ENCODE measurements at places on chromosomes 4 and X.

DNA sequence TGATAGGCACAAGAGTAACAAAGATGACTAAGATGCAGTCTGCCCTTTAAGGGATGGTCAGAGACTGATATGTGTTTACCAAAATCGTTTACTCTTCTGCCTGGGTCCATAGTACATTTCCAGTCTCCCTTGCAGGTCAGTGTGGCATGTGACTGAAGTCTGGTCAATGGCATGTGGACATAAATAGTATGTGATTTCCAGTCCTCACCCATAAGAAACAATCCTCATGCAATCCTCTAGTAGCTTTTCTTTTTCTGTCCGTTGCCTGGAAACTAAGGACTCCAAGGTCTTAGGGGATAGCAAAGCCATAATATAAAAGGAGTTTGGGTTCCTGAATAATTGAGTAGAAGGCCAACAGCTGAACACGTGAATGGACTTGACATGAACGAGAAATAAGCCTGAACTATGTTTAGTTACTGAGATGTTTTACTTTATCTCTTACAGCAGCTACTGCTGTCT, 1.1 kb downstream of the SLC9B2 start:
- peak; percentile 41 for DNase-seq

- no peak for DNase-seq
Observed at GRCh38 chr4:124437853-124438495, 274.6 kb downstream of the ANKRD50 start.

DNA sequence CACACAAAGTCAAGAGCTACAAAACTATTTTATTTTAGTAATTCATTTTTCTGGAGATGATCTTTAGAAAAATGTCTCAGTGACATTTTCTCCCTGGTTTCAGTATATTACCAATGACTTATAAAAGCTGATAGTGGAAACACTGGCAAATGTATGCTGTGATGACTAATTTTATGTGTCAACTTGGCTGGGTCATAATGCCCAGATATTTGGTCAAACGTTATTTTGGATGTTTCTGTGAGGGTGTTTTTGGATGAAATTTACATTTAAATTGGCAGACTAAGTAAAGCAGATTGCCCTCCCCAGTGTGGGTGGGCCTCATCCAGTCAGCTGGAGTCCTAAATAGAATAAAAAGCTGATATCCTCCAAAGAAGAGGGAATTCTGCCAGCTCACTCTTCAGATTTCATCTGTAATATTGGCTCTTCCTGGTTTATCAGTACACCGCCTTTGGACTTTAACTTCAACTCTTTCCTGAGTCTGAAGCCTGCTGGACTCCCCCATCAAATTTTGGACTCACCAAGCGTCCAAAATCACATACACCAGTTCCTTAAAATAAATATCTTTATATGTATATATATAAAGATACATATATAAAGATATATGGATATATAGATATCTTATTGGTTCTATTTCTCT, 31.2 kb upstream of the RAB40A start:
- no peak for DNase-seq

- no peak for DNase-seq
Observed at GRCh38 chr4:144686921-144687320, 41.0 kb downstream of the HHIP start.

DNA sequence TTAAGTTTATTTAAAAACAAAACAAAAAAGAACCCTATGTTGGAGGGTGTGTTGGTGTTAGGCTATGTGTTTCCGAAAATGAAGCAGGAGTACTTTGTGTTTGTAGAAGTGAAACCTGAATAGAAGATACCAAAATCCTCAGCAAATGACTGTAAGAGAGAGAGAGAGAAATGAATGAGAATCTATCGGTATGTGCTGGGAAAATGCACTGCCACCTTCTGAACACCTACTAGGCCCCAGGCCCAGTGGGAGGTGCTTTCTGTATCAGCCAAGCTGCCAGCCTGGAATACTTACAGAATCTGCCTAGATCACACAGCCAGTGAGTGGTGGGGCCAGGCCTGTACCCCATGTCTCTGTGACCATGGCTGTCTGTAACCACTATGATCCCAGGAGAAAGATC, 14.9 kb upstream of the PIM2 start:
- DNase-seq, result no peak

GRCh38 chr4:41176340-41176739, 38.0 kb downstream of the APBB2 start:
- DNase-seq, result no peak

- DNase-seq, result peak; percentile 62
Observed at GRCh38 chrX:45851434-45851991, 650.8 kb upstream of the DIPK2B start.

DNA sequence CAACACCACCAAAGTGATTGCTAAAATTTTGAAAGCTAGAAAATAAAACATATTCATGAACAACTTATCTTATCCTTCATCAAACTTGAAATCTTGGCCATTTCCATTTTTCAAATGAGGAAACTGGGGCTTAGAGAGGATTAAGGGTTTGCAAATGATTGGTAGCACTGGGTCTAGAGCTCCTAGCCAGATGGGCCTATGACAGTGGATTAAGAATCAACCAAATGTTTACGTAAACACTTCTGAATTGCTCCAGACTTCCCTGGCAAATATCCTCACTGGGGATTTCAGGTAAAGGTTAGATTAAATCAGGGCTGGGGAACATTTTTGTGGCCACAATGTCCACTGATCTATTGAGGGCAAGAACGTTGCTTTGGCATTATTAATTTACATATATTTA, 241.2 kb downstream of the ANK2 start:
- DNase-seq, result no peak

- DNase-seq, result peak; percentile 69
Observed at GRCh38 chrX:107718156-107718621, 57.4 kb downstream of the TSC22D3 start.

GRCh38 chr4:84051089-84051488, 448.0 kb downstream of the NKX6-1 start:
- DNase-seq, result no peak

GRCh38 chr4:15413010-15413622, 14.7 kb upstream of the C1QTNF7 start:
- DNase-seq, result no peak

DNA sequence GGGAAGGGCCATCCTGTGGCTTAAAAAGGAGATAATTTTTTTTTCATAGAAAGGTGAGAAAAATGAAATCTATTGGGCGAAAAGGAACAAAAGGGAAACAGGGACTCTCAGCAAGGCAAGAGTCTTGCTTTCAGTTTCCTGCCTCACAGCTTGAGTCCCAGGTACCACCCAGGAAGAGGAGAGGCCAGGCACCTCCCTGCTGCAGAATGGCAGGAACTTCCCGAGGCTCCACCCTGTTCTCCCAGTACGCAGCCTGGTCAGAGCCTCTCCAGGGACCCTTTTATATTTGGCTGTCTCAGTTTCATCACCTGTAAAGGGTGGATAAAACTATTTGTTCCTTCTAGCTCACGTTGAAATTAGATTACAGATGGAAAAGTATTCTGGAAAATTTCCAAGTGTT, 33.8 kb downstream of the UCHL1 start:
- peak; percentile 12 for DNase-seq

GRCh38 chrX:12159799-12160198, 21.5 kb downstream of the FRMPD4 start:
- no peak for DNase-seq

GRCh38 chr4:40292313-40292759, 42.8 kb upstream of the CHRNA9 start:
- DNase-seq, result peak; percentile 84

DNA sequence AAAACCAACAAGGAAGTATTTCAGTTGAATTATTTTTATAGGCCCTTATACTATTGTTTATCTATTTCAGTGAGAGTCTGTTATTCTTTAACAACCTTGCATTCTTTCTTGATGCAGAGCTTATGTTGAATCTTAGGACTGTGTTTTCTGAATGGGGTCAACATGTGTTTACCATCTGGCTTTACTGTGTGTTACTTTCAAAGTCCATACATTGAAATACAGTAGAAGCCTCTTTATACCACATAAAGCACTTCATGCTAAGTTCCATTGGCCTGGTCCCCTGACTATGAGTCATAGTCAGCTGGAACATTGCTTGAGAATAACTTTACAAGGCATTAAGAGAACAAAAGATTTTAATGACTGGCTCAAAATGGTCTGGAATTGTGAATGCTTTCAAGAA, 152.6 kb downstream of the GASK1B start:
- peak; percentile 74 for DNase-seq

DNA sequence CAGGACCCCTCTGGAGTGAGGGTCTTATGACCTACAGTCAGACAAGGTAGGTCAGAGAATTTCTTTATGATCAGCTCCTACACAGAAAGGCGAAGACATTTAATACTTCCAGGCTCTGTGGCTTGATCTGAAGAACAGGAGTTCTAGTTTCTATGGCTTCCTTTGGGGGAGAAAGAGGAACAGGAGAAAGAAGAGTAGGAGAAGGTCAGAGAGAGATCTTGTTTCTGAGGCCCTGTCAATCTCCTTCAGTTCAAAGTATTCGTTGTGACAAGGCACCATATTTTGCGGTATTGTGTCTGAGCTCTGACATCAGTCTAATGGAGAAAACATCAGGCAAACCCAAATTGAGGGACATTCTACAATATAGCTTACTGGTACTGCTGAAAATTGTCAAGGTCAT, 16.7 kb downstream of the TMSB4X start:
- no peak for DNase-seq

DNA sequence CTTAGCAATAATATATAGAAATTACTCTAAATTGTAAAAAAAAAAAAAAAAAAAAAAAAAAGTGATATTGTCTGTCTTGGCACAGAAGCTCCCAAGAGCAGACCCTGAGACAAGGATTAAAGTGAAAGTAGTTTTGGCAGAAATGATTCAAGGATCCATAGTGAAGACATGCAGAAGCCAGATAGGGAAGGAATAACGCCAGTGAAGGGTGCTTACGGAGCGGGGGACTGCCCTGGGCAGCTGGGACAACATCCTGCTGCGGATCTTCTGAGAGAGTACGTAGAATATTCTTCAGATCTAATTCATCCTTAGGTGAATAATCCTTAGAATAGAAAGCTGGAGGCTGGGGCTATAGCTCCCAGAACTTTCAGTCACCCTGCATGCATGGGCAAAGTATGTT, 39.8 kb downstream of the ARHGAP24 start:
- DNase-seq, result no peak

- DNase-seq, result peak; percentile 1
Observed at GRCh38 chrX:49042581-49043219, 457 bp downstream of the TFE3 start.

DNA sequence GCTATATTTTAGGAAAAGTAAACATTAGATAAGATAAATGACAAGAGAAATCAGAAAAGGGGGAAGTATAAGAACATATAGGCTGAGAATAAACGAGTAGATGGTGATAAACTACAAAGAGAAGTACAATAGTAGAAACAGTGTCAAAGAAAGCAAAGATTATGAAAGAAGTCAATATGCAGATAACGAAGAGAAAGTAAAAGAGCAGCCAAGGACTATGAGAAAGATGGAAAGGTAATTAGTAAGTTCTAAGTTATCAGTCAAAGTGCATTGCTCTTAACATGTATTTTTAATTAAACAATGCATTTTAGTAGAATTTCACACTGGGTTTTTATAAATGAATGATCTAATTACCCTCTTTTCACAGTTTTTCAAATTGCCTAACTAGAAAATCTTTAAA, 1801.3 kb upstream of the PCDH10 start:
- no peak for DNase-seq

DNA sequence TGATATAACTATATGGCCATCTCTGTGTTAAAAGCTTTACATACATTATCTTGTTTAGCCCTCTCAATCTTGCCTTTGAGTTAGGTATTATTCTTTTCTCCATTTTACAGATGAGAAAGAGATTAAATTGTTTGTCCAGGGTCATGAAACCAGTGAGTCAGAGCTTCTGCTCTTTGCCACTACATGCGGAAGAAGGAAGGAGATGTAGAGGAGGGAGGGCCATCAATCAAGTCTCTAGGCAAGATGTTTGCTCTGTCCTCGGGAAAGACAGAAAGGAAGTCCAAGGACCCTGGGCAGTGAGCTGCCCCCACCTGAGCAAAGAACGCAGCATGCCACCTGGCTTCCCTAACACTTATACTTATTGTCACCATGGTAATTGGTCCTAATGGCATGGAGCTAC, 133.7 kb upstream of the IL1RAPL2 start:
- no peak for DNase-seq

DNA sequence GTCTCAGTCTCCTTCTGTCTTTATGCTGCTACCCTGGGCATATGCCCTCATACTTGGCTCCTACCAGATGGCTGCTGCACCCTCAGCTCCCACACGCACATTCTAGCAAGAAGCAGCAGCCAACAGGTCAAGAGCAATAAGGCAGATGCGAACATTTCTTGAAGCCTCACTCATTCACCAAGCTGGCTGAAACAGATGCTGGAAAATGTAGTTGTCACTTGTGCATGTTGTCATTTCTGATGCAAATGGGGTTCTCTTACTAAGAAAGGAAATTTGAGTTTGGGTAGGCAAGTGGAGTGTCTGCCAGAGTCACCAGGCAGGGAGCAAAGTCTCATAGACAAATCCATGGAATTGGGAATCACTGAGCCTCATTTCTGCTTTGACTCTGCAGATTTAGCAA, 57.4 kb upstream of the SORBS2 start:
- DNase-seq, result no peak

DNA sequence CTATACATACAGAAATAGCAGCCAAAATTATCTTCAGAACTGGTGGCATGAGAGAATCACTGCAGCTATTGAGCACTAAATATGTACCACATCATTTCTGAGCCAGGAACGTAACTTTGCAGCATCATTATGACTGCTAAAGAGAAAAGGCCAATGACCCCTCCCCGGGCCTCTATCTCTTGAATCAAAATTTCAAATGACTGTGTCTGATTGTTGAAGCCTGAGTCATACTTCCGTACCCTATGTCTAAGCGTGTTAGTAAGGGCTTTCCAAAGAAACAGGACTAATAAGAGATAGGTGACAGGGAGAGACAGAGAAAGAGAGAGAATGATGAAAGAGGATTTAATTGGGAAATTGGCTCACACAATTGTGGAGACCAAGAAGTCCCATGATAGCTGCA, 445.5 kb upstream of the SPANXN1 start:
- DNase-seq, result peak; percentile 74

DNA sequence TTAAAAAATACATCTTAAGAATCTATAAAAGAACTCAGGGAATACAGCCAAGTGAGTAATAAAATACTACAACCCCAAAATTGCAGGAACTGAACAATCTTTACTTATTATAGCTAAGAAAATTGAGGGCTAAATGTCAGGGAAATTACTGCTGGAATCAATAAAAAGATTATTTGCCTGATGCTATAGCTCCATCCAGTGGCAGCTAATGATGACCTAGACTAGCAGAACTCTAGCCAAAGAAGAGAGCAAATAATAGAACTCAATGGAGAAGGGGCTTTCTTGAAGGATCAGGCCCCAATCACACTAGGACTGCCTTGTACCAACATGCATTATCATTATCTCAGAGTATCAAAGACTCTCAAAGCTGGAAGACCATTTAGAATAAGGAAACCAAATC, 85.0 kb upstream of the FAM241A start:
- peak; percentile 49 for DNase-seq

DNA sequence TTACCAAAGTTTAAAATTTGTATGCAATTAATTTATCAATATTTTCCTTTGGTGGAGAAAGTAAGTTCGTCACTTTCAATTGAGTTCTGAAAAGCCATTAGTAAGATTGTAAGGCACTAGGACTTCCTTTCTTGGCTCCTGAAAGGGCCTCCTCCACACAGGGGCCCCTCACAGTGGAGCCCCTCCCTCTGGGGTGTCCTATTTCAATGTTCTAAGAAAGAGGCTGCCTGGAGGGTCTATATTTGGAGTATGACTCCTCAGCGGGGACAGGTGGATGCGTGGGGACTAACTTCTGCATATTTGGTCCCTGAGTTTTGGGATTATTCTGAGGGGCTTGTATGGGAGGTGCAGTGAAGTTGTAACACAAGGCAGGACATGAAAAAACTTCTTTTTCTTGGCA, 1.6 kb upstream of the ARMCX4 start:
- no peak for DNase-seq

GRCh38 chr4:182448281-182449151, 205.3 kb downstream of the TENM3 start:
- peak; percentile 88 for DNase-seq

Data from HT1080 (cell line).